CMK (cell line): ENCODE measurements at places on chromosomes 3 and 15.

DNA sequence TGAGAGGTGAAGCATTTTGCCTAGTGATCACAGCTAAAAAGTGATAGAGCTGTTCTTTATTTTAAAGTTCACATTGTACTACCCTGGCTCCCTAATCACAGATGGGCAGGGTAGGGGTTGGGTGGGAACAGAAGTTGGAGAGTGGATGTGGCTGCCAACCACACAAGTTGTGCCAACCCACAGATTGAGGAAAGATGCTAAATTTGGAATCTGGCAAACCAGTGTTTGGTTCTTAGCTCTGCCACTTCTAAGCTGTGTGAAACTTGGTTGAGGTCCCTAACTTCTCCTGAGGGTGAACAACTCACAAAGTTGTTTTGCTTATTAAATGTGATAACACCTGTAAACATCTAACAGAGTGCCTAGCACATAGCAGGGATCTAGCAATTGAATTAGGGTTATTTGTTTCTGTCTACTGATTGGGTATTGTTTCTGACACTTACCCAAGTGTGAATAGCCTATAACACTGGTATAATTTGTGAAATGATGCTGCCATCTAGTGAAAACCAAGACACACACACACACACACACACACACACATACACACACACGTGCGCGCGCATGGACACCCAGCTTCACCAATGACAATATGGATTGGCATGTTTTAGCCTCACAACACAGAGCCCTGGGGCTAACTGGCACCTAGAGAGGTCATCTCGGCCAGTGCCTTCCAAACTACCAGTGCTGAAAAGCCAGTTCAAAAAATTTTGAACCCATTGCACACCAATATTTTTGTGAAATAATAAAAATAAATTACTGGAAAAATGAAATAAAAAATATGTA, 25.3 kb downstream of the ADGRG7 start:
- no peak for DNase-seq

DNA sequence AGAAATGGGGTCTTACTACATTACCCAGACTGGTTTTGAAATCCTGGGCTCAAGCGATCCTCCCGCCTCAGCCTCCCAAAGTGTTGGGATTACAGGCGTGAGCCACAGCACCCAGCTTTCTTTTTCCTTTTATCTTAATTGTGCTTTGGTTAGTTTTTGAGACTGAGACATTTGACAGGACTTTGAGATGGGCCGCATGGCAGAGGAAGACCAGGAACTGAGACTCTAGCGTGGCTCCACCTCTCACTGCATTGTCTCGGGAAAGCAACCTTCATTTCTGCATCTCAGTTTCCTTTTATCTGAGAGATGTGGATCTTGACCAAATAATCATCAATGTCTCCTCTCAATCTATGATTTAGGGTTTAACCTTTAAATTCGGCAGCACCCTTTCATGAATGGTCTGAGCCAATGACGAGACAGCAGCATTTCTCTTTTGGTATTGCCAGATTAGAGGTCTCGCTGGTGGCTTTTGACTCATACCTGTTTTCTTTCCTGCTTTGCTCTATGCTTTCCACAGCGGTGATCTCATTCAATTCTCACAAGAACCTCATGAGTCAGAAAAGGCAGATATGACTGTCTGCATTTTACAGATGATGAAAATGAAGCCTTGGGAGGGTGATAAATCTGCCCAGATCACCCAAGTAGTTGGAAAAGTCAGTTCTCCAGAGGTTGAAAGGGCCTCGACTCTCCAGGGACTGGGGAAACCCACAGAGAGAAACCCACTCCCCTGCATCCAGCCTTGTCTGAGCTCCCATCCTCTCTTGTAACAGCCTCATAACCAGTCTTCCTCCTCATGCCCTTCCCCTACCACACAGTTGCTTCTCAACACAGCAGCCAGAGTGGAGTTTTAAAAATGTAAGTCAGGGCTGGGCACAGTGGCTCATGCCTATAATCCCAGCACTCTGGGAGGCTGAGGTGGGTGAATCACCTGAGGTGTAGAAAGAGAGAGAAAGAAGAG, 84.8 kb upstream of the FOXB1 start:
- no peak for DNase-seq

- DNase-seq: no peak
Observed at GRCh38 chr3:110656394-110657025, 415.1 kb upstream of the NECTIN3 start.

DNA sequence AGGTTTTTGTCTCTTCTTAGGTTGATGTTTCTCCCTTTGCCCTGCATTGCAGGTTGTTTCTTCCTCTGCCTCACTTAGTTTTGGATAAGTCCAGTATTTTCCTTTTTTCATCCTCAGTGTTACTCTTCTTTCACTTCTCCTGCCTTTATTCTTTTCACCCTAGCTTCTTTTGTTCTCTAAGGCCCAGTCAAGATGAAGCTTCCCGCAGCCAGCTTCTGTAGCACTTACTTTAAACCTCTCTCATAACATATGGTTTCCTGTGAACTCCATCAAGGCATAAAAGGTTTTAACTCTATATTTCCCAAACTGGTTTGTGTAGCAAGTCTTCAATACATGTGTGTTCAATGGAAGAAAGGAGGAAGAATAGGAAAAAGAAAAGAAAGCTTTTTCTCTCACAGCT, 54.1 kb downstream of the TP63 start:
- no peak for DNase-seq

- no peak for DNase-seq
Observed at GRCh38 chr15:31200735-31201151, 99.2 kb upstream of the TRPM1 start.

- no peak for DNase-seq
Observed at GRCh38 chr3:60514866-60515265, 736.4 kb downstream of the FHIT start.

DNA sequence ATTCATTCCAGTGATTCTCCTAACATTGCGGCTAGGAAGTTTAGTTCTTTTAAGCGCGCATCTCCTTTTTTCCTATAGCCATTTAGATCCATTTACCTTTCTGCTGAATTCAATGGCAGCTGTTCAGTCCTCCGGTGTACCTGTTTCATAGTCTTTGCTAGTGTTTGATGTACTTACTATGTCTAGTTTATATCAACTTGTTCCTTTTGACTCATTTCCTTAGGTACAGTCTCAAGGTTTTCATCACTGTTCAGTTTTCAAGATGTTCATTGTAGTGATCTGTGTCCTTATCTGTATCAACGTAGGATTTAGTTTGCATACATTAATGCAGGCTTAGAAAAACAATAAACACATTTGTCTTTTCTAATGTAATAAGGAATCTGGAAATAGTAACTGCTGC, 59.0 kb upstream of the MBNL1 start:
- DNase-seq: no peak
